ENCODE measurements at places on chromosomes 4 and X. TPM values are rescaled to one million over a fixed set of nuclear protein-coding genes. Genes with fewer than 3 reads are reported as not detected.

DNA sequence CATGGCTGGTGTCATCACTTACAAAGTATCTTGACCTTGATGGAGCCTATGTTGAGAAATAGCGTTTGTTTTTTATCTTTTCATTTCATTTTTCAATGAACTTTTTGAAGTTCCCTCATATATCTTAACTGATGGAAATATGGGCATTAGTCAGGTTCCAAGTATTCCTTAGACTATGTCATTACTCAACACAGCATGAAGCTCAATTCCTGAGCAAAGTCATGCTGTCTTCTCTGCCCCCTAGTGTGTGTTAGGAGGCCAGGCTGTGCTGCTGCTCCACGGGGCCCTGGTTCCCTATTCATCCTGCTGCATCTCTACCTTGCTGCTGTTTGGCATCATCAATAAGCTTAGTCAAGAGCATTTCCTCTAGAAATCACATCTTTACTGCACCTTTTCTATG is 40.9 kb downstream of the GPR143 start:
- DNase-seq = no peak

DNA sequence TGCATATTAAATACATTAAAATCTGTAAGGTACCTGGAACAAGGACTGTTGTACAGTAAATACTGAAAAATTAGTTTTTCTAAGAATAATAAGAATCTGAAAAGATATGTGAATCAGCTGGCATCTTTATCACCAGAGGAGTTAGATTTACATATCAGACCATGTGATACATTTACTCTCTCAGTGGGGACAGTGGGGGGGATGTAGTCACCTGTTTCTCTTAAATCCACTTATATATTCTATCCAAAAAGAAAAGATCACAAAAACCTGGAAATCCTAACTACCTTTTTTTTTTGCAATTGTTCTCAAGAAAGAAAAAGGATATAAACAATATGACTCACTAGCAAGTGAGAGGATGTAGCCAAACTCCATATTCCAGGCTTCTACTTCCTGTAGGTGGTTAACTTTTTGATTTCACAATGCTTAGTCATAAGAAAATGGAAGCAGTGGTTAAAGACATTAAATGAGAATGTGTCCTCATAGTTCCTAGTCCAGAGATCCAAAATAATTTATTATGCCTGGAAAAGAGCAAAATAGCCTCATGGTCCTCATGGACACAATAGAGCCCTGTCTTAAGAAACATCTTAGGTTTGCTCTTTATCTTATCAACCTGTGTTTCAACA is 22.5 kb upstream of the MYOZ2 start:
- no peak for DNase-seq

The PJA1 gene
- 27.6 TPM for total RNA-seq

The UGT2B15 gene
- not detected for total RNA-seq

The SOX3 gene
- total RNA-seq = 0.23 TPM

Data from adrenal gland (tissue), 19 donors.